ENCODE measurements at places on chromosomes 1 and 21. TPM values are rescaled to one million over a fixed set of nuclear protein-coding genes. Genes with fewer than 3 reads are reported as not detected.

Gene DCST2
- total RNA-seq, result 0.66 TPM

Gene PLD5
- 25.1 TPM for total RNA-seq

Gene SLC1A7
- not detected for total RNA-seq

Gene ENAH
- 117 TPM for total RNA-seq

Gene DIO1
- not detected for total RNA-seq

Gene PKP1
- total RNA-seq, result 149 TPM

Gene CSF3R
- total RNA-seq, result not detected

Gene A3GALT2
- not detected for total RNA-seq

Gene COL8A2
- 13.3 TPM for total RNA-seq

Gene SPRR2D
- 13.8 TPM for total RNA-seq

Gene TAS1R3
- total RNA-seq, result not detected

Gene NTRK1
- not detected for total RNA-seq

Gene LINGO4
- not detected for total RNA-seq

Gene ANGPTL7
- total RNA-seq, result not detected

Gene NBL1
- total RNA-seq, result 104 TPM

Gene DNM3
- total RNA-seq, result 3.0 TPM

Gene ADAM30
- total RNA-seq, result not detected

Gene RHOU
- total RNA-seq, result 0.40 TPM

Gene AMY2A
- not detected for total RNA-seq

Gene GFI1
- not detected for total RNA-seq

Gene MPZ
- 1.2 TPM for total RNA-seq

Gene OPRD1
- not detected for total RNA-seq

Gene KCNA2
- 0.17 TPM for total RNA-seq

Gene PTPN14
- 152 TPM for total RNA-seq

Gene CNIH3
- 3.4 TPM for total RNA-seq

Gene S100A14
- 396 TPM for total RNA-seq

Gene RNU1-2
- under 0.01 TPM for total RNA-seq

Gene ASTN1
- 0.33 TPM for total RNA-seq

Gene VANGL2
- total RNA-seq, result 6.0 TPM

Gene OR6K2
- total RNA-seq, result not detected

Gene SLAMF9
- not detected for total RNA-seq

Gene CNTN2
- total RNA-seq, result not detected

Gene ZMYM1
- 18.0 TPM for total RNA-seq
